ENCODE measurements at places on chromosomes 4 and X.

DNA sequence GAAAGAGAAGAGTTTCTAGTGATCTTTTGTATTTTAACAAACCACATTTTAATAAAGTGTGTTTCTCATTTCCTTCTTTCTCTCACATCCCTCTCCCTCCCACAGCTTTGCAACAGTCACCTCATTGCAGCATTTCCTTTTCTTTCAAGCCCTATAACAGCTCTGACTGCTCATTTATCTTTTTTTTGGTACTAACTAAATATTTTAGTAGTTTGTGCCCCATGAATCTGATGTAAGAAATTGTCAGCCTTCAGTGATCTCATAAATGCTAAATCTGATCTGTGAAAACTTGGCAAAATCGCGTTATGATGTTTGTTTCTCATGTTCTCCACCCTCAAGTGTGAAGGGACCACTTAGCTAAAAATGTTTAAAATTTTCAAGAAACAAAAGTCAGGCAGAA lies 258.5 kb upstream of the SLIT2 start:
- no peak for DNase-seq

GRCh38 chrX:91434351-91435168 lies at the start of gene PABPC5:
Gene PABPC5, plus strand, starts transcription at chrX:91434839. Its CDS starts 739 bp downstream, at chrX:91435578.
- peak; percentile 90 for DNase-seq

- no peak for DNase-seq
These were observed 27.0 kb upstream of the SLC7A11 start for GRCh38 chr4:138269175-138269574.

DNA sequence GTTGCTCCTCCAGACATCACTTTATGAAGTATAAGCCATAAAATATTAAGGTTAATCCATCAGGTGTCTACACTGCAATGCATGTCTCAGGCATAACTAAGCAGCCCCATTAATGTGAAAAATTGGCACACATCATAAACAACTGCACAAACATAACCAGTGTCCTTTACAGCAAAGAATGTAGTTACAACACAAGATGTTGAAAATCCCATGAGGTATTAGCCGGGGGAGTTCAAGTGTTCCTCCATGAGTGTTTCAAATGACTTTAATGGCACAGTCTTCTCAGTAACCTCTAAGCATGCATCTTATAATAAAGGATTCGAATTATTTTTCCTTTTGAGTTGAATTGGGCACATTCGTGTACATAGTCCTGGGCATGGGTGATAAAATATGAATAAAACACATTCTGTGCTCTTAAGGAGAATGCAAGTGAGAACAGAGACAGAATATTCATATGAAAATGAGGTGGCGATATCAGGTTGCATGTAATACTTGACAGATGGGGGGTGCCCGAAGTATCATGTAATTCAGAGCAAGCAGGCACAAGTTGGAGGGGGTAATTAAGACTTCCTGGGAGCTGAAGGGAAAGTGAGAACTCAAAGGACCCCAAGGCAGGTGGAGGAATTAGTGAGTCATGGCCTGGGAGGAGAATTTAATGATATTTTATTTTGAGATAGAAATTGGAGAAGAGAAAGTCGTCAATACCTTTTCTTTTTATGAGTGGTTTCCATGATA lies 18.2 kb upstream of the VCX2 start:
- DNase-seq: no peak

DNA sequence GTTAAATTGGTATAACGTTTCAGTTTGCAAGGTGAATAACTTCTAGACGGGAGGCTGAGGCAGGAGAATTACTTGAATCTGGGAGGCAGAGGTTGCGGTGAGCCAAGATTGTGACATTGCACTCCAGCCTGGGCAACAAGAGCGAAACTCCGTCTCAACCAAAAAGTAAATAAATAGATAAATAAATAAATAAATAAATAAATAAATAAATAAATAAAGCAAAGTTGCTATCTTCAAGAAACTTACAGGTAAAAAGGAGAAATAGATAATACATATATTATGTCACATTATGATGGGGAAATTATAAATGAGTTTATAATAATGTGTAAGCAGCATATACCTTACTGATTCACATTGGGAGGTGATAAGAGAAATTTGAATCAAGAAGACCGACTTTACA lies 1966.0 kb downstream of the PCDH7 start:
- no peak for DNase-seq
